ENCODE measurements at places on chromosomes 3 and 15.

GRCh38 chr15:33448151-33448550 lies 137.4 kb downstream of the RYR3 start:
- no peak for DNase-seq

DNA sequence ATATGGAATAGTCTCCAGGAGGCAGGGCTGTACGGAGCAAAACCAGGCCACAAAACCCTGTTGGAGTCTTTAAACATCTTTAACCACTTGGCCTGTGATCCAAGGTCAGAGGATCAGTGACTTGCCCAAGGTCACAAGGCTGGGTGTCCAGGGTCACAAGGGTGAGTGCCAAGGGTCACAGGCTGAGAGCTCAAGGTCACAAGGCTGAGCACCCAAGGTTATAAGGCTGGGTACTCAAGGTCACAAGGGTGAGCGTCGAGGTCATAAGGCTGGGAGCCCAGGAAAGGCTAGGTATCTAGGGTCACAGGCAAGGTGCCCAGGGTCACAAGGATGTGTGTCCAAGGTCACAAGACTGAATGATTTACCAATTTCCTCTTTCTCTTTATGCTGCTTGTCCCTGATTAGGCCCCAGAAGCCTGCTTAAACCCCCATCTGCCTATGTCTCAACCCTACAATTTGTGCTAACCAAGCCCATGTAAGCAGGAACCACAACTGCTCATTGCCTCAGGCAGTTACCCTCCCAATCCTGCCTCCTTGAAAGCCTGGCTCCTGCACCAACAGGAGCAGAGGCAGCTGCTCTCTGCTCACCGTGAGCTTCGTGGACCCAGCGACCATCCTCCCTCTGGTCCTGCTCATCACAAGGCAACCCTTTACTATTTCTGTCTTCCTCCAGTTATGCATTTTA lies 51.5 kb downstream of the MGLL start:
- no peak for DNase-seq

GRCh38 chr3:63328365-63328764 lies 50.3 kb downstream of the SYNPR start:
- no peak for DNase-seq

DNA sequence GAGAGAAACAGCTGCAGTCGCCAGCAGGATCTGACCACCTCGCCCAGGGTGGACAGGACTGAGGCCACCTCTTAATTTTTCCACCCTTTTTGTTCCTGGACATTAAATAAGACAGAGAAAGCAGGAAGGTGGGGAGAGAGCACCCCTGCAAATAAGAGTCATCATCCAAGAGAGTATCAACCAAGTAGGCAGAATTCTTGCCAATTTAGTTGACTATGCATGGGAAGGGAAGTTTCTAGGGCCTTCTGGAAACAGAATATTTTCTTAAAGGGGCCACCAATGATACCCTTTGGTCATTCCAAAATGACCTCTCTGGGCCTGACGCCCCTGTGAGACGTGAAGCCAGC lies 136.2 kb downstream of the TJP1 start:
- no peak for DNase-seq

DNA sequence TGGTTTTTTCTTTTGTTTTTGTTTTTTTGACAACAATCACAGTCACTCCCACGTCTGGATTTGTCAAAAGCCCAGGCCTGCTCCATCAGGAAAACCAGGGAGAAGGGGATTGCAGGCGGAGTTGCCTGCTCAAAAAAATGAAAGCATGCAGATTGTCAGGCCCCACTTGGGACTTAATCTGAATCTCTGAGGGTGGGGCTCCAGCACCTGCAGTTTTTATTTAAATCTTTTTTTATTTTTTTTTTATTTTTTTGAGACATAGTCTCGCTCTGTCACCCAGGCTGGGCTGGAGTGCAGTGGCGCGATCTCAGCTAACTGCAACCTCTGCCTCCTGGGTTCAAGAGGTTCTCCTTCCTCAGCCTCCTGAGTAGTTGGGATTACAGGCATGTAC lies 140.9 kb downstream of the FOXP1 start:
- no peak for DNase-seq

DNA sequence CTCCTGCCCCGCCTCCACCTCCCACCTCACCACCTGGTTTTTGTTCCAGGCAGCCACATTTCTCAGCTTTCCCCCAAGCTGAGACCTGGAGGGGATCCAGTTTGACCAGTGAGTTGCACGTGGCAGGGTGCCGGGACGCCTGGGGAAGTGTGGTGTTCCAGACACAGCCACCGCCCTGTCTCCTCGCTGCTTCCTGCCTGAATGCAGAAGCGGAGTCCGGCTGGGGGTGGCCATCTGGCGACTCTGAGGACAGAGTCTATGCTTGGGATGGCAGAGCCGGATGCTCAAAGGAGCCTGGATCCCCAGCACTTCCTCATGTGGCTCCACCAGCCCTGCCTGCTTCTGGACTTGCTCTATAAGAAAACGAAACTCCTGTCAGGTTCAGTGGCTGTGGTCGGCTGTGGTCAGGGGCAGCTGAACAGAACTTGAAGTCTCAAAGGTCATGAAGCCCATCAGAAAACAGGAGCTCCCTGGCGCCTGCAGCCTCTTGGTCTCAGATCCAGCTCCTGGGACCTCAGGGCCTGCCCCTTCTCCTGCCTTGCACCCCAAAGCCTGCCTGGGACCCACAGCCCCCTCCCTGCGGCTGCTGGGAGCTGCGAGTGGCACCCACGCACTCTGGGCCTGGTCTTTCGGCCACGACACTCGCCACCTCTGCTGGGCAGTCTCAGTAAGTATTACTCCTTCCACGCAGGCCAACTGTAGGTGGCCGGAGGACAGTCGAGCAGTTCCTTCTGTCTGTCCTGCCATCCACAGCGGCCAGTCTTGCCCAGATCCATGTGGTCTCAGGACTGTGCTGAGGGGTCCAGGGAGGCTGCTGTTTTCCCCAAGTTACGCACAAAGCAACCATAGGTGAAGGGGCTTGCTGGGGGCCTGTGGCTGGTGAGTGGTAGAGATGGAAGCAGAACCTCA lies 112.8 kb upstream of the MEF2A start:
- DNase-seq, result no peak

DNA sequence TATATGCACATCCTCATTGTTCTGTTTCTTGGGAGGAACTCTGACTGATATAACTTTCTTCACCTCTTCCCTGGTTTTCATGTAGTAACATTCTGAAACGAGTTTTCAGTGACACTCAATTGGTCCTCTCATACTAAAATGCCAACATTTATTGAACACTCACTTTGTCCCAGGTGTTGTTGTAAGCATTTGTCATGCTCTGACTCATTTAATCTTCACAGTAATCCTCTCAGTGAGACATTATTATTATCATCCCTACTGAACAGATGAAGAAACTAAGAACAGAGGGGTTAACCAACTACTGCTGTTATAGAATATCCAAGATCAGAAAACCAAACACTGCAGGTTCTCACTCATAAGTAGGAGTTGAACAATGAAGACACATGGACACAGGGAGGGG lies 94.1 kb upstream of the MRPL3 start:
- DNase-seq, result no peak

- no peak for DNase-seq
Observed at GRCh38 chr3:54067055-54067698, 55.2 kb upstream of the CACNA2D3 start.

DNA sequence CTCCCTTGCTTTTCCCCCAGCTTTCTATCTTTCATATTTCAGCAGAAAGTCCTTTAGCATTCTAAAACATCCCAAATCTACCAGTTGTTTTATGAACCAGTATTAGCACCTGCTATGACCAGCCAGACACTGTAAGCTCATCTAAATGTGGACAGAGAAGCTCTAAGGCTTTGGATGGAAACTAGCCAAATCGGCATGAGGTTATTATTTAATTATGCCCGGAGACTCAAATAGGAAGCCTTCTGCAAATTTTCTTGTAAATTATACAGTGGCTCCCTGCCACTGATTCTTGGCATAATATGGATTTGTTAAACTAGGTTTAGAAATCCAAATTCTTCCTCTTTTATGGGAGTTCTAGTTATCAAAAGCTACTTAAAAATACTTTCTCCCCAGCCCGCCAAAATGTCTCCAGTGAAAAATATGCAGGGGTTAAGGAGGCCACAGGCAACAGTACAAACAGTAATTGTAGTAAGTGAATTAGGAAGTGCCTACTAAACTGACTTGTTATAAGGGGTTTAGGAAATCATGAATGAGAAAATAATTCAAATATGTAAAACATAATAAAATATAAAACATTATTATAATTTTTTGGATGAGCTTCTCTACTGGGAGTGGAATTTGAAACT lies 15.4 kb downstream of the MYH15 start:
- no peak for DNase-seq

DNA sequence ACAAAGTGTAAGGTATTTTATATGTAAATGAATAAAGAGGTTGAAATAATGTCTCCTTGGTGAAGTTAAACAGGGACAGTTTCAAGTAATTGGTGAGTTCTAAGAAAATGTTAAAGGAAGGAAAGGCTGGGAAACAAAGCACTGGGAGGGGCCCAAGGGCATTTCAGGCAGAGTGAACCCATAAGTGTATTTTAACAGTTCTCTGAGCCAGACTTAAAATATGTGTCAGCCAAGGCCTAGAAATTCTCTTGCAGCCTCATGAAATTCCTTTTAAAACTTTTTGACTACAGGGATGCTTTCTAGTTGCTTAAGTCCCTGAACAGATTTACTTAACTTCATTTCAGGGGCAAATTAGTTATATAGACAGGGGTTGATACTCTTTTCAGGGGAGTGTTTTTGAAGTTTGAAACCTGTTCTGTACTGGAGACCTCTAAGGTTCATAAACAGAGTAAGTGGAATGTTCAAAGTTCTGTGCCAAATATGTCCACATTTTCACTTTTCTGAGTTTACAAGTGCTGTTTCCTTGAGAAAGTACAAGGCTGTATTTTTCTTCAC lies 77.6 kb downstream of the GALK2 start:
- DNase-seq, result no peak

- no peak for DNase-seq
Observed at GRCh38 chr3:23209747-23210487, 6.8 kb downstream of the UBE2E2 start.

DNA sequence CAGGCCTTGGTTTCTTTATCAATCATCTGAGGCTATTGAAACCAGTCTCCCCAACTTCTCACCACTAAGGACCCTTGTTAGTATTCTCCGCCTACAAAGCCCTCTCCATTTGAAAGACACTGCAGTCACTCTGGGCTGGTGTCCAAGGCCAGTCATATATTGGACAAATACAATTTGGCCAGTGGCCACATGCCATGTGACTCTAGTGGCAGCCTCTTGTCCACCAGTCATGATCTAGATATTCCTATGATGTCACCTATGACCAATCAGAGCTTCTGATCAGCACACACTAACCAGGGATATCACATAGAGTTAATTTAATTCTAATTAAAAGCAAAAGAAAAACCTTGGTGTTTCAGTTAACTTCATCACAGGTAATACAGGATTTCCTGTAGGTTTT lies 68.2 kb downstream of the RAB11A start:
- no peak for DNase-seq

DNA sequence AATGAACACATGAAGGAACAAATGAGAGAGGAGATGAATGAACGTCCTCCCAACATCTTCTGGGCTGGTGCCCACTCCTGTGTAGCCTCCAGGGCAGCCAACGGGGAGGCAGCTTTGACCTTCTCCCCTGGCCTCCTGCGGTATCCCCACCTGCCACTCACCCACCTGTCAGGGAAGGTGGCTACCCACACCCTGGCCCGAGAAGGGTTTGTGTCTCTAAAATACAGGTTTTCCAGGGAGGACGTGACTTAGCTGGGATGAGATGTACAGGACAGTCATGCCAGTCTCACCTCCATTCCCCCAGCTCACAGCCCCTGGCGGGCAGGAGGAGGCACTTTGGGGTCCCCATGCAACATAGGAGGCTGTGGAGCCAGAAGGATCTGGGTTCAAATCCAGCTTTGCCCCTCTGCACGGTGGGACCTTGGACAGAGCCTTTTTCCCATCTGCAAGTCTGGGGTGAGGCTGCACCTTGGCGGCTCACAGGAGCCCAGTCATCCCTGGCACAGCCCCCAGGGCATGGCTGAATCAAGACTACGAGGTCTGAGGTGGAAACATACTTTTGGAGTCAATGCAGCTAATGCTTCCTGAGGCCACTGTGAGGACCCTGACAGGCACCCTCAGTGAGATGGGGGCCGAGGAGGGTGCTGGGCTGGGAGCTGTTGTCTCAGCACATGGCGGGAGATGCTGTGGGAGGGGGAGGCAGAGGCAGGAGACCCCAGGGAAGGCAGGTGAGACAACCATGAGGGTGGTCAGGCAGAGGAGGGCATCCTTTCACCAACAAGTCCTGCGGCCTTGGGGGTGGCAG lies 11.1 kb upstream of the PLXND1 start:
- no peak for DNase-seq

DNA sequence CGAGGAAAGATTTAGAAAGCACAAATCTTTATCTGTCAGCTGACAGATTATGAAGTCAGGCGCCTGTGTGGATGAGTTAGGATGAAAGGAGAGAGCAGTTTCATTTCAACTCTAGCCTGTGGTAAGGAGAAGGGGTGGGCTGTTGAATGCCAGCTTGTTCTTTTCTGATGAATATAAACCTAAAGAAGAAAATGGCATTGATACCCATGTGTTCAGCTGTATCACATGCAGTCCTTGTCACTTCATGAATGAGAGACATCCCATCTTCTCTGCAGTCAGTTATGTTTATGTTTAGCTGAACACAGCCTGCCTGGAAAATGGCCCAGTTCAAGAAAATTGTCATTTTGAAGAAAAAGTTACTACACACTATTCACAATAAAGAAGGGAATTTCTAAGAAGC lies 345.7 kb upstream of the RBMS3 start:
- DNase-seq, result no peak

DNA sequence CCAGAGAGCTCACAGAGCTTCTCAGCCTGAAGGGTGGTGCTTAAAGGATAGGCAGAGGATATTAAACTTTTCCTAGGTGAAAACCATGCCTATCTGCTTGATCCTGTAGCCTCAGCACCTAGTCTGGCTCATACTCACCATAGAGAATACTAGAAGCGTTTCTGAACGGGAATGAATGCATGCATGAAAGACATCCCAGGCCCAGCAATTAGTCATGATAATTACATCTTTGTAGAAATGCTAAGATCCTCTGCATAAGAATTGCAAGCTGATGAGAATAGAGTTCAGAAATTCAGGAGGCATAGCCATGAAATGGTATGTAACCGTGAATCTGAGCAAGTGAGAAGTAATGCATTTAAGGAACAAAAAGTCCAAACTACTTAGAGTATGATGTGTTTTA lies 5.9 kb upstream of the TMEM108 start:
- no peak for DNase-seq

GRCh38 chr15:48609486-48609885 lies 36.0 kb downstream of the FBN1 start:
- no peak for DNase-seq

DNA sequence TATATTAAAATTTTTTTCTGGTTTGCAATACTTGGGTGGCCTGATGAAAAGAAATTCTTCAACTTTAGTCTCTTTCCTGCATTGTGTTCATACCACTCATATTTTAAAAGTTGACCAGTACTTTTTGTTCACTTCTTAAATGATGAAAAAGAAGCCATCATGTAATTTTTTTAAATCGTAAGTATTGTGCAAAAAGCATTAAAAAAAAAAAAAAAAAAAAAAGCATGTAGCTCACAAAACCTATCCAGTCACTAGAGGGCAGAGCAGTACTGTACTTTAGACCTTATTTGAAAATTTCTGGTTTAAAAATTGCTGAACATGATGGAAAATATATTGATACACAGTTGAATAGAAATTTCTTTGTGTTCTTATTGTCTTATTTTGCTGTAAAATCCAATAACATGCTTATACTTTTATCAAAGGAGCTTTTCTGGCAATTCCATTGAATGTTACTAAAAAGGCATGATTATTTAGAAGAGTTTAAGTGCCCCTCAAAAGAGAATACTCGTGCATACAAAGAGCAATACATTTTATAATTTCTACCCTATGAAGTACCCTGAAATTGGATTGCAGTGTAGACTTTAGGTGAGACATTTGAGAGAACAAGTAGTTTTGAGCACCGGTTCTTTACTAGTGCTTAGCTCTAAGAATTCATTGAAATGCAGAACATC lies 137.7 kb downstream of the BBX start:
- no peak for DNase-seq

Measured in NCI-H1930 (cell line).